ENCODE measurements at places on chromosomes 3 and 15. TPM values are rescaled to one million over a fixed set of nuclear protein-coding genes. Genes with fewer than 3 reads are reported as not detected.

- DNase-seq: no peak
- no peaks in the 10 kb centered on the region for H3K36me3 ChIP-seq
- H3K4me1 ChIP-seq: no peaks in the 10 kb centered on the region
- peaks cover 64% of the 10 kb centered on the region for H3K27me3 ChIP-seq
- no peak overlapping the region for H3K4me3 ChIP-seq
- H3K27ac ChIP-seq: no peak overlapping the region
Measured at GRCh38 chr15:96408591-96409183, 78.2 kb downstream of the NR2F2 start.

DNA sequence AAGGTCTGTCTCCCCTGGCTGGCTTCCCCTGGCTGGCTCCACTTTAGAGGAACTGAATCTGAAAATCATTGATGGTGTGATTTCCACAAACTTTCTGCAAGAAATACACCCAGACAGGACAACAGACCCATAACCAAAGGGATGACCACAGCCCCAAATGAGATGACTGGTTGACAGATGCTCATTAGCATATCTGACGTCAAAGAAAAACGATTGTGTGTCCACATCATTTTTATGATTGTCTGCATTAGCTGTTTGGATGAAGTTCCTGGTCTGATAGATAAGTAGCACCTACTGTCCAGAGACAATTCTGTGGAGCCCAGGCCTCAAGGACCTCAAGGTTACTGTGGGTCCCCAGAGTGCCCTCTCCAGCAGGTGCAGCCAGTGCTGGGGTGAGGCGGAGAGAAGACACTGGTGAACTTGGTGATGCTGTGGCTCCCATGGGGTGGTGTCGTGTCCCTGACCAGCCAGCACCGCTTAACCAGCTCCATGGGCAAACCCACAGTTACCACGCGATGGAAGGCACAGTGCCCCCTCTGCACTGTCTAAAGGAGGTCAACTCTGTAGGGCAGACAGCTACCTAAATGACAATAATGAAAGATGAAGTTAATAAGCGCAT is 127.4 kb downstream of the NSMCE3 start:
- DNase-seq: no peak
- peaks cover 5% of the 10 kb centered on the region for H3K4me1 ChIP-seq
- H3K27me3 ChIP-seq: peaks cover 20% of the 10 kb centered on the region
- no peak overlapping the region for H3K4me3 ChIP-seq
- no peaks in the 10 kb centered on the region for H3K36me3 ChIP-seq

DNA sequence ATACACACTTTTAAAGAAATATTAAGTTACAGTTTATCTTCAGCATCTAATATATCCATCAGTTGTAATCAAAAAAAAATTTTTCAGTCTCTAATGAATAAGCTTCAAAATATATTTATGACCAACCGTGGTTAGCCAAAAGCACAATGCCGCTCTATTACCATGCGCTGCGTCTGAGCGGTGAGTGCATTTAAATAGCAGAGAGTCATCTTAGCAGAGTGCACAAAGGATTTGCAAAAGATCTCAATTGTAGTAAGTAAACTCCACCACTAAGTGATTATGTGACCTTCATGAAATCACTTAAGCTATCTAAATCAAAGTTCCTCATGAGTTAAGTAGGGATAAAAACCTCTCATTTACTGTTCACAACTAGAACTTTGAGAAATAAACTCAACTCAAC is 4.9 kb downstream of the TP63 start:
- DNase-seq: no peak
- H3K27ac ChIP-seq: no peak overlapping the region
- H3K27me3 ChIP-seq: peaks cover 4% of the 10 kb centered on the region
- H3K4me1 ChIP-seq: peaks cover 16% of the 10 kb centered on the region

DNA sequence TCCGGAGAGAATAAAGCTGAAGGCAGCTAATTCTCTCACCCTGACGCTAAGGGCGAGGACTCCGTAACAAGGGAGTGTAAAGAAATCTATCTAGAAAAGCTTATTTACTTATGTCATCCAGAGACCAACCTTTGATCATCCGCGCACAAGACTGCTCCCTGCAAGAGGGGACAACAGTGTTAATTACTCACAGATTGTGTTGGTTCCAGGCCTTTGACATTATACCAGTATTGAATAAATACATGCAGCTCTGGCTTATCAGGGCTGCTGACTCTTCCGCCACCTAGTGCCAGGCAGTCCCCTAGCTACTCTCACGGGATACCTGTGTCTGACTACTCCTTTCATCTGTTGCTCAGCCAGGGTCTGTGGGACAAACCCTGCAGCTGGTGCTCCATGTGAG is 211.7 kb downstream of the DTWD1 start:
- H3K4me1 ChIP-seq: no peaks in the 10 kb centered on the region
- H3K36me3 ChIP-seq: peaks cover under 1% of the 10 kb centered on the region
- H3K27ac ChIP-seq: no peak overlapping the region
- DNase-seq: no peak

GRCh38 chr15:68415061-68415460 is 16.9 kb downstream of the ITGA11 start:
- no peak for DNase-seq
- no peaks in the 10 kb centered on the region for H3K36me3 ChIP-seq
- H3K4me3 ChIP-seq: no peak overlapping the region
- H3K4me1 ChIP-seq: no peaks in the 10 kb centered on the region

DNA sequence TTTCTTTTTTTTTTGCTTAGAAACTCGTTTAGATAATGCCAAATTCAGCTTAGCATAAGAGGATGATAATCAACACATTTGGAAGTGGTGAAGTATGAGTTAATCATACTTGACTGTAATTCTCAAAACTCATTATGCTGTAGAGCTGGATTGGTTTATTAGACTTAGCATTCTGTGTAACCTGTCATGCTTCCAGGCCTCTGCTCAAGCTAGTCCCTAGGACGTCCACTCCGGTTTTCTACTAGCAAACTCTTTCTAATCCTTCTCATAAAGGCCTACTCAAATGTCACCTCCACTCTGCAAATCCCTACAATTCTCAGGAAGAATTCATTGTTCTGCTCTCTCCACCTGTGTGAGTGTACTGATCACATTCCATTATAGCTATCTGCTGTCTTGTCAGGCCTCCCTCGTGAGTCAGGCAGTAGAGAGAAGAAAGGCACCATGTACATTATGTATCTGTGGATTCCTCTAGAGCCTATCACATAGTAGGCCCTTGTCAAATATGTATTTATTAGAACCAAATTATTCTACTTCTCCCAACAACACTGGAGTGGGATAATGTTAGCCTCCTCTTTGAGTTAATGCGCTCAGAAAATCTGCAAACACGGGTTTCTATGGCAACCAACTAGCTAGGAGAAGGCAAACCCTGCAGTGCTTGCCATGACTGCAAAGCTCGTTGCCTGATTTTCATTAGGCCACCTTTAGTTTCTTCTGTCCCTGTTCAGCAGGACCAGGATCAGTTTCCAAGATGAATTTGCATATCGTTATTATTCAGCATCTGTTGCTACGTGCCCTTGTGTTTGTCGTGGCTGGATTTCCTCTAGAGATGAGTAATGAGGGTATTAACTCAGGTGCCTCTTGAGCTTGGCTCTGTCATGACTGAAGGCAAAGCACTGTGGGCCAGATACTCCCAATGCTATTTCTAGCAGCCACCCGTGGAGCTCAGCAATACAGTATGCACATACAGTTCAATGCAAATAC is 30.7 kb downstream of the ATP13A5 start:
- H3K36me3 ChIP-seq: no peaks in the 10 kb centered on the region
- no peaks in the 10 kb centered on the region for H3K27me3 ChIP-seq
- no peak overlapping the region for H3K27ac ChIP-seq
- DNase-seq: no peak

- H3K36me3 ChIP-seq: no peaks in the 10 kb centered on the region
- H3K4me1 ChIP-seq: no peaks in the 10 kb centered on the region
- DNase-seq: no peak
- no peak overlapping the region for H3K4me3 ChIP-seq
Measured at GRCh38 chr15:87477026-87477425, 779.5 kb downstream of the NTRK3 start.

- peaks cover 3% of the 10 kb centered on the region for H3K36me3 ChIP-seq
- H3K27ac ChIP-seq: no peak overlapping the region
- no peak for DNase-seq
- H3K4me1 ChIP-seq: peaks cover 7% of the 10 kb centered on the region
Measured at GRCh38 chr15:41501931-41502794, 8.5 kb downstream of the ITPKA start.

DNA sequence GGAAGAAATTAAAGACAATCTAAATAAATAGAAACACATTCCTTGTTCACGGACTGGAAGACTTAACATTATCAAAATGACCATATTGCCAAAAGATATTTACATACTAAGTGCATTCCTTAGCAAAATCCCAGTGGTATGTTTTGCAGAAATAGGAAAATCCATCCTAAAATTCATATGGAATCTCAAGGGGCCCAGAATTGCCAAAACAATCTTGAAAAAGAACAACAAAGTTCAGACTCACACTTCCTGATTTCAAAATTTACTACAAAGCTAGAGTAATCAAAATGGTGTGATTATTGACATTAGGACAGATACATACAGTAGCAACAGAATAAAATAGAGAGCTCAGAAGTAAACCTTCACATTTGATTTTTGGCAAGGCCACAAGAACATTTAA is 515.5 kb downstream of the OCA2 start:
- H3K27ac ChIP-seq: no peak overlapping the region
- no peaks in the 10 kb centered on the region for H3K27me3 ChIP-seq
- no peaks in the 10 kb centered on the region for H3K4me1 ChIP-seq
- DNase-seq: no peak
- no peaks in the 10 kb centered on the region for H3K36me3 ChIP-seq

DNA sequence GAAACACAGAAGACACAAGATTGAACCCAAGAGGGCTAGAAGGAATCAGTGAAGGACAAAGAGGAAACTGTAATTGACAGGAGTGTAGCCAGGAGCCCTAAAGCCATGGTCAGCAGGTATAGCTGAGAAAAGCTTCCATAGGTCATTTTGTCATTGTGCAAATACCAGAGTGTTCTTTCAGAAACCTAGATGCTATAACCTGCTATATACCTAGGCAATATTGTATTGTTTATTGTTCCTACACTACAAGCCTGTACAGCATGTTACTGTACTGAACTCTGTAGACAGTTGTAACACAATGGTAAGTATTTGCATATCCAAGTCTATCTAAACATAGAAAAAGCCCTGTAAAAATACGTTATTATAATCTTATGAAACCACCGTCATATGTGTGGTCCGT is 119.3 kb upstream of the LRRFIP2 start:
- peaks cover 14% of the 10 kb centered on the region for H3K4me1 ChIP-seq
- no peak for DNase-seq
- peaks cover 63% of the 10 kb centered on the region for H3K36me3 ChIP-seq
- H3K27me3 ChIP-seq: no peaks in the 10 kb centered on the region
- H3K27ac ChIP-seq: no peak overlapping the region
- no peak overlapping the region for H3K4me3 ChIP-seq

GRCh38 chr3:127590282-127590592 is 296 bp downstream of the TPRA1 start:
- H3K27me3 ChIP-seq: no peaks in the 10 kb centered on the region
- H3K36me3 ChIP-seq: peaks cover 4% of the 10 kb centered on the region

DNA sequence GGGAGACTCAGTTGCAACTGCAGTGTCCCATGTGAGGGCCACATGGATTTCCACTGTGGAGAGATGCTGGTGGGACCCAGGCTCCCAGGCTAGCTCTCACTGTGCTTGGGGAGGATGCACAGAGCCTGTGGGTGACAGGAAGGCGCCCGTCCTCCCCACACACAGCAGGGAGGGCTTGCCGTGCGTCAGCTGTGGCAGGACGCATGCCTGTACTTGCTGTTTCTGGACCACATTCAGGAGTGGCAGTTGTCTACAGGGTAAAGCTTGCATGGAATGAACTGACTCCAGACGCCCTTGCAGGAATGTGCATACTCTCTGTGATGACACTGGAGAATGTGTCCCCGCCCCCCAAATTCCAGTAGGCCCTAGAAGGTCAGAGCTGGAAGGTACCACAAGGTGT is 63.8 kb upstream of the SNRPA1 start:
- no peaks in the 10 kb centered on the region for H3K36me3 ChIP-seq
- H3K4me1 ChIP-seq: peaks cover 4% of the 10 kb centered on the region
- no peak overlapping the region for H3K4me3 ChIP-seq
- H3K27ac ChIP-seq: no peak overlapping the region
- no peaks in the 10 kb centered on the region for H3K27me3 ChIP-seq

DNA sequence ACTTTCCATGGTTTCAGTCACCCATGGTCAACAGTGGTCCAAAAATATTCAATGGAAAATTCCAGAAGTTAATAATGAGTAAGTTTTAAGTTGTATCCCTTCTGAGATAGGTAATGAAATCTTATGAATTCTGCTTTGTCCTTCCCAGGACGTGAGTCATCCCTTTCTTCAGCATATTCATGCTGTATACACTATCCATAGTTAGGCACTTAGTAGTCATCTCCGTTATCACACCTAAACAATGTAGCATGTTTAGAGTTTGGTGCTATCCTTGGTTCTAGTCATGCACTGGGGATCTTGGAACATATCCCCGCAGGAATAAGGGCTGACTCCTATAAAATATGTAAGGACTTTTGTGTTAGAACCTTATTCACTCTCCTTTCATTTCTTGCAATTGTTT is 153.2 kb downstream of the UNC13C start:
- H3K4me3 ChIP-seq: no peak overlapping the region
- no peaks in the 10 kb centered on the region for H3K36me3 ChIP-seq
- H3K27me3 ChIP-seq: no peaks in the 10 kb centered on the region
- no peak for DNase-seq
- H3K27ac ChIP-seq: no peak overlapping the region

GRCh38 chr3:186277268-186277909 is 84.6 kb downstream of the DGKG start:
- no peaks in the 10 kb centered on the region for H3K4me1 ChIP-seq
- no peak for DNase-seq
- no peak overlapping the region for H3K27ac ChIP-seq
- no peak overlapping the region for H3K4me3 ChIP-seq
- H3K27me3 ChIP-seq: peaks cover 18% of the 10 kb centered on the region

Gene CSPG5
- total RNA-seq: 1.1 TPM

Gene BCHE
- not detected for total RNA-seq

All from activated T-helper 2 cell treated with anti-CD3 and anti-CD28 coated beads, Interferon-gamma antibody, Interleukin-2, Interleukin-4, amounts not matched to agents 10 μg/mL and 5 μg/mL and 100 μg/mL, durations not matched to agents 14 hours and 24 hours and 36 hours (primary cell).